NCI-H2227 treated with DMSO at 0.1 percent for 48 hours (cell line): ENCODE measurements at places on chromosomes 12 and 14.

GRCh38 chr12:41287500-41288141 lies 99.5 kb downstream of the PDZRN4 start:
- no peak for DNase-seq

GRCh38 chr14:93977790-93978581 lies 1.6 kb upstream of the ASB2 start:
- DNase-seq, result no peak

DNA sequence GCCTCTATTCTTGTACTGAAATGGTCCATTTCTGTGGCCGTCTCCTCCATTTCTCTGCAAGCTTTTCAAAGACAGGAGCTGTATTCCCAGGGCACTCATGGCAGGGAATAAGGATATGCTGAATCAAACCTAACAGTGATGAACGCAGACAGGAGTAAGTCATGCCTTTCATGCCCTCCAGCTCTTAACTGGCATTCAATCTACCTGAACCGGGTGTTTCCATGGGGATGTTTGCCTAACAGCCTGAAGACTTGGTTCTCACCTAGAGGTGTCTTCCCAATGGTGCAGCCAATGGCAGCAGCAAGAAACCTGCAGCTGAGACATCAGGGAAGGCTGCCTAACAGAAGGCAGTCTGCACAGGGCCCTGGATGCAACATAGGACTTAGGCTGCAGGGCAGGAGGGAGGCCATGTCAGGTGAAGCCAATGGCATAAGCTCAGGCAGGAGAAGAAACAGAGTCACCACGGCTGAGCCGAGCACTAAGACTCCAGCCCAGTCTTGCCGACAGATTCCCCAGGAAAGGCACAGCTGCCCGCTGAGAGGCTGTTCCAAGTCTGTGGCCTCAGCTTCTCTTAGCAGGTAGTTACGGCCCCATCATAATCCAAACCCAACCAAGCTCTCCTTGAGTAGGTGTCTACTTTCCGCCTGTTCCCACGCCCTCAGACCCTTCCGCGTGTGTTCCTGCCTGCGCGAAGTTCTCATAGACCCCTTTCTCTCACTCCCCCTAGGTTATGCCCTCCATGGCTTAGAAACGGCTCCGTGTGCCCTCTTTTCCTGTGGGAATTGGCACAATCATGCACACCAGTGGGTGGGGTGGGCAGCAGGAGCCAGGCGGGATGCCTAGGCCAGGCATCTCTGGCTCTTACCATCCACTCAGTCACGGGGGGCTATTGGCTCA lies 44.1 kb downstream of the VWF start:
- DNase-seq, result no peak

DNA sequence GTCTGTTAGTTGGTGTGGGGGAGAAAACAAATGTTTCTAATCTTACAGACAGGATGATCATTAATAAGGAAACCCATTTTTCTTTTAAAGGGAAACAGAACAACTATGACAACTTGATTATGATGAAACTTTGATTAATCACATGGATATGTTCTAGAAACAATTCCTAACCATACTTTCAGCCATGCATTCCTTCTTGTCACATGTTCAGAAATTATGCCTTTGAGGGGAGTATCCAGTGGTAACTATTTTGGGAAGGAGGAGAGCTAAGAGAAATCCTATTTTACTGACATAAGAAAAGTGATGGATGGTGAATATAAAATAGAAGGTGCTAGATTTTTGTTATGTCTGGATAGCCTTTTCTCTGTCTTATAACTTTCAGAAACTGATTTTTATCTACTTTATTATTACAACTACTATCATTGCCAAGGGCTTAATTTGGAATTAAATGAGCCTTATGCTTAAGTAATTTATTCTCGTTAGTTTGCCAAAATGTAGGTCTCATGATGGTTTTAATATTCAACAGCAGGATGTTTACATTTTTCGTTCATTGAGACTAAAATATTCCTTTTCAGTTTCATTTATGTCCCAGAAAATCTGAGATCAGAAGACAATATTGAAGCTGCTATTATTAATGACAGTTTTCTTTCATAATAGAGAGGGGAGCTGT lies 200.1 kb downstream of the TMTC2 start:
- DNase-seq, result no peak

DNA sequence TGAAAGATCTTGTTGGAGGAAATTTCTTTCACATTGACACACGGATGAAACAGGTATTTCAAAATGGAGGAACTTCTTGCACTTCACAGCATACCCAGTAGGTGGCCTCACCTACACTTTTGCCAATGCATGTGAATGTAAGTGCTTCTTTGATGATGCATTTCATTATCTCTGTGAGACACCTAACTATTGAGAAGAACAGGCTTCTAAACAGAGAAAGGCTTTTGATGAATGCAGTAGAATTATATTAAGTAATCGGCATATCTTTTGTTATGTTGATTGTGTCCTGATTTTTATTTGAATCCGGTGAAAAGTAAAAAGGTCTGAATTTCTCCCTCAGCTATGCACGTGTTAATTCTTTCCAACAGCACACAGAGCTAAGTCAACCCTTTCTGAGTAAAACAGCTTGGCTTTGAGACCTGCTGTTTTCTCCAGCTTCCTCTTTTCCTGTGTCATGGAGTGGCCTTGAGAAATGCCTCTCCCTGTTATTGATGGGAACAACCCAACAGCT lies 399.0 kb downstream of the NAV3 start:
- peak; percentile 59 for DNase-seq

- DNase-seq, result no peak
Observed at GRCh38 chr12:65259501-65259900, 19.0 kb upstream of the MSRB3 start.

GRCh38 chr12:104888892-104889291 lies 69.2 kb downstream of the SLC41A2 start:
- no peak for DNase-seq

DNA sequence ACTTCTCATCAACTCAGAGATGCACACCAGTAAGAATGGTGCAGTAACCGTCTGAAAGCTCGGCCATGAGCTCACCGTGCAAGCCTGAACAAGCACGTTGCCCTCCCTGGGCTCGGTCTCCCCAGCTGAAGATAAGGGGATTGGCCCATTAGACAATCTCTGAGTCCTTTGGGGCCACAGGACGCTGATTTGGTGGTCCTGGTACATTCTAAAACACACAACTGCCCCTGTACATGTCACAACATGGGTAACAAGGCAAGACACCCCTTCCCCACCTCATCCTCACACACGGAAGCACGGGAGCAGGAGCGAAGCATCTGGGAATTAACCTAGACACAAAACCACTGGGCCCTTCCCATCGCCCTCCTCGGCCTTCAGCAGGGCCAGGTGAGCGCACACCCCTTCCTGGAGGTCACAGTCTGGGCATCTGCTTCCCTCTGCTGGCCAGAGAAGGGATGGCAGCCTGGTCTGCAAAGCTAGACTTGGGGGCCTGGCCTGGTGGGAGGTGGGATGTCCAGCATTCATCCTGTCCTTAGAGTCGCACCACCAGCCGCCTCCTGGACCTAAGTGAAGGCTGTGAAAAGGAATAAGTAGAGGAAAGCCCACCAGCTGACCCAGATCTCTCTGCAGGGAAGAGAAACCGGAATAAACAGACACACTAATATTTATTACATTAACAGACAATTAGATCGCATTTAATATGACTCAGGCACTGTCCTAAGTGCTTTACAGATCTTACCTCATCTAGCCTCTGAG lies 18.9 kb upstream of the SMUG1 start:
- no peak for DNase-seq

DNA sequence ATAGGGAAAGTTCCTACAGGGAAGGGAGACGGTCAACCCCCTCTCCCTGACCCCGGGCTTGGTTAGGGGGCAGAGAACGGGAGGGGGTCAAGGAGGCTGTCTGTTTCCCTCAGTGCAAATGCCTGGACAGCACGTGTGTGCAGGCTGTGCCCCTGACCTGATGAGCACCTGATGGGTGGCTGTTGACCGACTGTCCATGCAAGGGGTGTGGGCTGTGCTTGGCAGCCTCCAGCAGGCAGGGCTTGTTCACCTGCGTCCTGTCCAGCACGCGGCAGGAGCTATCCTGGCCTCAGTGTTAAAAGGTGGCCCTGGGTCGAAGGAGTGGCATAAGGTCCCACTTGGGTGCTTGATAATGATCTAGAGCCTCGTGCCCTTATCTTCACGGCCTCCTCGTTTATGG lies 221.0 kb downstream of the CACNA1C start:
- no peak for DNase-seq

DNA sequence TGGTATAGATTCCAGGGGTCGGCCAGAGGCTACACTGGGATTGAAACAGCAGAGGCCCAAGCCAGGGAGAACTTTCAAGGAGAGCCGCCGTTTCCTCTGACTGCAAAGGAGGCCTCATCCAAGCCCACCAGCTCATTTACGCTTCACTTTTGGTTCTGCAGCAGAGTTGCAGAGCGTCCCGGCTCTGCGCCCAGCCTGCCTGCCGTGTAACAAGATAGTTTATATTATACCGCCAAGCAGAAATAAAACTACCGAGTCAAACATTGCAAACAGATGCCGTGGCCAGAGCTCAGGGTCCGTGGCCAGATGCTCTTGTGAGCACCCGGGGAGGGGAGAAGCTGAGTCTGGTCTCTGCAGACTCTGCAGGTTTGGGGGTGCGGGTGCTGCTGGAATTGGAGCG lies 60.7 kb upstream of the TBX3 start:
- DNase-seq, result no peak

- no peak for DNase-seq
Observed at GRCh38 chr14:25090716-25091454, 40.9 kb upstream of the STXBP6 start.

DNA sequence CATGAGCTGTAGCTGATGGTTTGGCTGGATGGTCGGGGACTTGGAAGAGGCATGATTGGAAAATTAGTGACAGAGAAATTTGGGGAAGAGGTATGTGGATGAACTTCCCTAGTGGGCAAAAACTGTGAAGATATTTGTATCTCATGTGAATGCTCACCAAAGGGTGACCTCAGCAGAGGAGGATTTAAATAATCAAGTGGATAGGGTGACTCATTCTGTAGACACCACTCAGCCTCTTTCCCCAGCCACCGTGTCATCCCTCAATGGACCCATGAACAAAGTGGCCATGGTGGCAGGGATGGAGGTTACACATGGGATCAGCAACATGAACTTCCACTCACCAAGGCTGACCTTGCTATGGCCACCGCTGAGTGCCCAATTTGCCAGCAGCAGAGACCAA lies 60.8 kb upstream of the KRAS start:
- no peak for DNase-seq
